ENCODE measurements at places on chromosomes 5 and 9.

GRCh38 chr5:74313896-74314295, 326.6 kb downstream of the ENC1 start:
- DNase-seq, result no peak

GRCh38 chr5:84255315-84255714, 129.4 kb downstream of the EDIL3 start:
- DNase-seq, result no peak

- no peak for DNase-seq
Measured at GRCh38 chr5:91635950-91636734, 253.0 kb upstream of the ARRDC3 start.

DNA sequence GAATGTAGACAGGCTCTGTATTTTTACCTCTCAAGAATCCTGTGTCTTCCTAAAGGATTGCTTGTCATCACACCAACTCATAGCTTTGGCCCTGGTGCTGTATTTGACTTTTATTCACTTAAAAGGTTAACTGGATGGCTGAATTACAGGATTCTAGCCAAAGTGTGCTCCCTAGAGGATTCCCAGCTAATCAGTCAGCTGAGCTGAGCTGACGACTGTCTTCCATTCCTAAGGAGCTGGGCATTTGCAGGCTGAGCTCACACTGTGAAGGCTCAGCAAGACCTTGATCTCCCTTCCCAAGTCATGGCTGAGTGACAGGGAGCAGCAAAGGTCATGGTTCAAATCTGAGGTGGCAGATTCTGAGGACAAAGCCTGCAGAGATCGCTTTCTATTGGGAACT, 59.0 kb upstream of the PALM2AKAP2 start:
- no peak for DNase-seq

DNA sequence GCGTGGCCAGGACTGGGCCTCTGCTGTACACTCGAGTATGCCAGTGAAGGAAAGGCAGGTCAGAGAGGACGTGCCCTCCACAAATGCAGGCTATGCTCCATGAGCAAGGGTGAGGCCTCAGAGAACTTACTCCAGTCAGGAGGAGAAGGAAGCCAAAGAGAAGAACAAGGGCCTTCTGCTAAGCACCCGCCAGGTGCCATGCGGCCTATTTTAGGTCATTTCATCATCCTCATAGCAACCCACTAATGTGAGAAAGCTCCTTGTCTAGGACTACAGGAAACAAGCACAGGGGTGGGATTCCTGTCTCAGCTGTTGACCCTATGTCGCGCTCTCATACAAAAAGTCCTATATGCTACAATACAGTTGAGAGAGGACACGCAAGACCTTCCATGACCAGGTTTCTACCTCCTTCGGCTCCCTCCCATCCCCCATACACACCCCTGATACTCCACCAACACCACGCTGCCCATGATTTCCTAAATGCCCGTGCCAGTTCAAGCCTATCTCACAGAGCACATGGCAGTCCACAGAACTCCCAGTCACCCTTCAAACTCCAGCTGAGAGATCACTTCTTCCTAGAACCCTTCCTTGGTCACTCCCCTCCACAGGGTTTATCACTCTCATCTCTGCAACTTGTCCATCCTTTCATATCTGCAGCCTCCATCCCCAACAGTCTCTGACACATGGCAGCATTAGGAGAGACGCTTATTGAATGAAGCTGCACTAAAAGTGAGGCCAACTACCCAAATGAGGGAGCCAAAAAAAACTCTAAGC, 26.8 kb downstream of the PSMB7 start:
- no peak for DNase-seq

DNA sequence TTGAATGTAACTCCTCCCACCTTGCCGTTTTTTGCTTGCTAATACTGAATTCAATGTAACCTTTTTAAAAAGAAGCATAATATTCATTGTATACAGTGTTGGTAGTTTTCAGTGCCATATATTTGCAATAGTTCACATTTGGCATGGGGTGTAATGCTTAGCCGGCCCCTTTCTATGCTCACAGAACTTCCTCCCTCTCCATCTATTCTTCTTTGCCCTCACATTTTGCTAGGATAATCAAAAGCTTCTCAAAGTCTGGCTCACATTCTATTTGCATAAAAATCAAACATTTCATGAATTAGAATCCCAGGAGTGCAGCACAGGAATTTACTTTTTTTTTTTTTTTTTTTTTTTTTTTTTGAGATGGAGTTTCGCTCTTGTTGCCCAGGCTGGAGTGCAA, 226.3 kb upstream of the MPDZ start:
- no peak for DNase-seq

- DNase-seq, result peak; percentile 36
Measured at GRCh38 chr9:115524453-115525059, 406.6 kb upstream of the TNC start.

DNA sequence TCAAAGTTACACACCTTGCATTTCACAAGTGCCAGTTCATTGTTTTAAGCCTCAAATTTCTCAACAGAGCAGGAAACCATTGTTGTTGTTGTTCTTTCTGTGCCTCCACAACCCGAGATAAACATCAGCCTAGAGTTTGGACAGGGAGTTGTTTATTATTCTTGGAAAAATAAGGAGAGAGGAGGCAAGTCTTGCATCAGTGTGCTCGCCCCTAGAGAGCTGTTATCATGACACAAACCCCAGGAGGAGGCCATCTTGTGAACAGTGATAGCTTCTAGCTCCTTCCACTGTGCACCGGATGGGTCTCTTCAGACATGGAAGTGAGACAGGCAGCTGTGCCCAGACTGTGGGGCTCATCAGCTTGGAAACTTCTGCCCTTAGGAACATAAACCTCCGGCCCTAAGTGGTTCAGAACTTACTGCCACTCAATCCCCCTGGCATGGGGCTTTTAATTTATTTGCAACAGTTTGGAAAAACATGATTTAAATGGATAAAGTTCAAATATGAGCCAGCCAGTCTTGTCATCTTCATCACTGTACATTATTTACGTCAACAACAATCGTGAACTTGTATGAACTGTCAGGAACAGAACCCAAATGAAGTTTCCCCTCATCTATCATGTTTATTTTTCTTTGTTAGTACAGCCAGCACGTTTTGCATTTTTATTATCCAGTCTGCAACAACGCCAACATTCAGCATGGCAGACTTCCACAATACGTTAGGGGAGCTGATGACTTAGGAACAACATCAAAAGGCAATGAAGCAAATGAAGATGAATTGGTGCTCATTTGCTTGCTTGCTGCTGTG, 181.7 kb upstream of the S1PR3 start:
- no peak for DNase-seq

GRCh38 chr5:57383093-57383861, 99.3 kb downstream of the ACTBL2 start:
- no peak for DNase-seq

GRCh38 chr9:89928106-89928505, 323.3 kb downstream of the GADD45G start:
- no peak for DNase-seq

DNA sequence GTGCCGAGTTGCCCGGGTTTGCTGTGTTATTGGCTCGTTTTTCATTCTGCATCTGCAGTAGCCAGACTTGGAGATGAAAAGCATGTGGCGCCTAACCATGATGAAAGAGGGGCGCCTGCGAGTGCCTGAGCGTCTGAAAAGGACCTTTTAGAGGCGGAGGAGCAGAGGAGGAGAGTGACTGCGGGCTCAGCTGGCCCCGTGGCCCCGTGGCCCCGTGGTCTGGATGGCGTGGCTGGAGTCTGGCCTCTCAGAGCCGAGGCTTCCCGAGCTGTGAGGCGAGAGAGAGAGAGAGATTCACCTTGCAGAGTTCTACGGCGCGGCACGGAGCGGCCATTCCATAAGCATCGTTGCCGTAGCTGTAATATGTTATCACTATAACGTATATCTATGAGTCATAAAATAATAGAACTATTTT, 55.3 kb upstream of the RNU6ATAC start:
- DNase-seq, result no peak

DNA sequence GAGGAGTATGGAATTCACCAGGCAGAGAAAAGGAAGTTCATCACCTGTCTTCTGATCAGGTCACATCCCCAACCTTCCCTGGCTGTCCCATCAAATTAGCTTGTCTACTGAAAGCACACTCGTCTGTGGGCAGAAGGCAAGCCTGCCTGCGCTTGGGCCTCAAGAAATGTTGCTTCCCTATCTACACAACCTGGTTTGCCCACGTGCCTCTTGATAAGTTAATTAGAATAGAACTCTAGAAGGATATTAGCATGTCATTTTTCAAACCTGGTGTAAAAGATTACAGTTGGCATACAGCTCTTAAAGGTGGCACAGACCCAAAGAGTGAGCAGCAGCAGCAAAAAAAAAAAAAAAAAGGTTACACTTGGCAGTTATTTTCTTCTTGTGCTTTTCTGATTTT, 5.1 kb downstream of the TTC23L start:
- no peak for DNase-seq

DNA sequence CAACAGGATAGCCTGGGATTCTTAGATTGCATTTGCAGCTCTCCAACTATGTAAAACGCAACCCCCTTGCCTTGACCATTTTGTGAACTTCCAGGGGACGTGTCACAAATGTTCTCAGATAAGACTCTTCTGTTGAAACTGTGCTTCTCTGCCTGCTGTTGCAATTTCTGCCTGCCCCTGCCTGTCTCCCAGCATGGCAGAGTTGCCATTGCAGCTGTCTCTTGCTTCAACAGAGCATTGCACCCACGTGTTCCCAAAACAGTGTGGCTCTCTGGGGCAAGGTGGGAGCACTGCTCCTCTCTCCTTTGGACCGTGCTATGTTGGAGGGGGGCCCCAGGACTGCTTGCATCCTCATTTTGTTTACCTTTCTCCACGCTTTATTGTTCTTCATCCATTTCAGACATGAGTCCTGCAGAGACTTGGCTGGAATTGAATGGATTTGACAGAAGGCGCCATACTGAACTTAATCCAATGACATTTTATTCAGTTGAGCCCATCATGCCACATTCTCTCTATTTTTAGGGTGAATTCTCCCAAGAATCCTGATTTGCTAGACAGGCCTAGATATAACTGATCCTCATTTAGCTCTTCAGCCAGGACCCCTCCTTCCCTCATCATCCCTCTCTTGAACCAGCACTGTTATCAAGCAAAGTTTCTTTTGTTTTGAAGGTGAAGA, 90.7 kb downstream of the MAT2B start:
- no peak for DNase-seq

- no peak for DNase-seq
Measured at GRCh38 chr5:142613271-142613671, 72.6 kb downstream of the FGF1 start.

- peak; percentile 83 for DNase-seq
Measured at GRCh38 chr9:128635266-128636023, 21.2 kb downstream of the DYNC2I2 start.

GRCh38 chr9:17135295-17136160, 688 bp downstream of the CNTLN start:
- peak; percentile 18 for DNase-seq

DNA sequence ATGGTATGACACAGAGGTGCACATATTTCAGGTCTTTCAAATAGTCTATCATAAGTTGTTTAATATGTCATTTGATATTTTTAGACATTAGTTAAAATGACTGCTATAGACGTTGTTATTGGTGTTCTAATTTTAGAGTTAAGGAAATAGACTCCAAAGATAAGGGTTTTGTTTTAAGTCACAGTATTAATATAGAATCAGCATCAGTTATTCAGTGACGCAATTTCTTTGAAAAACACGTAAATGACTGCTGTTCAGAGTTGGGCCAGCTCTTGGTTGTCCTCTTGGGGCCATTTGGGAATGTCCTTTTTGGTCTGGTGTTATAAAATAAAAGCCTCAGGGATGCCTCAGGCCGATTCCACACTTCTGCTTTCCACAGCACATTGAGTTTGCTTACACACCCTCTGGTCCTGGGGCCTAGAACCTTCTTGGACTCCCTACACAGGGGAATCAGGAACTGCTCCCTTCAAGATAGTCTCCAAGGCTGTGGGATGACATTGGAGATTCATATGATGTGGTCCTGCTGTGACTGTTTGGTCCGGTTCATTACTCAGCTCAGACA, 14.3 kb downstream of the OTULIN start:
- no peak for DNase-seq

GRCh38 chr5:129217179-129217578, 122.6 kb downstream of the ISOC1 start:
- no peak for DNase-seq

- DNase-seq, result no peak
Measured at GRCh38 chr9:438961-439768, 224.5 kb downstream of the DOCK8 start.

DNA sequence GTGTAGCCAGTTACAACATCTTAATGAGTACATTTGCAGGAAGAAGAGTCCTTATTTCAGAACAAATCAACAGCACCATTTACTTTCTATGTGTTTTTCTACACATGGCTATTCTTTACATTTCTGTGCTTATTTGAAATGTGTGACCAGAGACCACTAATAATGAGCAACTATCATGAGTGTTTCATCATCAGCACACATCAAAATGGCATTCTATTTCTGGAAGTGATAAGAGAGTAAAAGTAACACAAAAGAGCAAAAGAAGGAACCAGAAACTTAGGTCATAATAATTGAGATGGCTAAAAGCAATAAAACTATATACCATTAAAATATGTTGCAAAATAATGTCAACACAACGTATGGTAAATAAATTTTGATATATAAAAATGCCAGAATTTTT, 159.7 kb downstream of the PBX3 start:
- no peak for DNase-seq

GRCh38 chr9:38207247-38207778, 138.3 kb upstream of the SHB start:
- DNase-seq, result no peak

GRCh38 chr5:148970228-148970627, 92.6 kb downstream of the SH3TC2 start:
- DNase-seq, result peak; percentile 90

GRCh38 chr5:1795931-1796330, 3.7 kb downstream of the MRPL36 start:
- DNase-seq, result no peak

DNA sequence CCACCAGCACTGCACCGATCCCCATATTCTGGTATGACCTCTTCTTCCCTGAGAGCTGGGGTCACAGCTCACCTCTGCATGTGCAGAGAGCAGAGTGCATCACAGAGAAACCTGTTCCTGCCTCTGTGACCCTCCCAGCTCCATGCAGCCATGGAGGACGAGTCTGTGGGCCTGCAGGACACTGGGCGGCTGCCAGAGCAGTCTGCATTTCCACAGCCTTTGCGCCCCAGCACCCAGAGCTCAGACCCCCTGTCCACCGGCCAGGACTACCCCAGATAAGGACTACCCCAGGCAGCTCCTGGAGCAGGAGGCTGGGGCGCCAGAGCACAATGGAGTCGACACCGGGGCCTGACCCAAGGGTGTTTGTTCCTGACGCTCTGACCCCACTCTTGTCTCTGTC, 308.1 kb upstream of the IRX1 start:
- DNase-seq, result no peak
